ENCODE measurements at places on chromosomes 7 and 10. TPM values are rescaled to one million over a fixed set of nuclear protein-coding genes. Genes with fewer than 3 reads are reported as not detected.

The INSYN2A gene
- not detected for total RNA-seq

The FFAR4 gene
- total RNA-seq = not detected

The SDK1 gene
- 0.31 TPM for total RNA-seq

The PIP gene
- total RNA-seq = not detected

The CLDN3 gene
- total RNA-seq = not detected

The C10orf53 gene
- total RNA-seq = not detected

The TPK1 gene
- 18.2 TPM for total RNA-seq

The MKI67 gene
- total RNA-seq = 0.19 TPM

The UCMA gene
- not detected for total RNA-seq
